ENCODE measurements at places on chromosomes 12 and 14.

DNA sequence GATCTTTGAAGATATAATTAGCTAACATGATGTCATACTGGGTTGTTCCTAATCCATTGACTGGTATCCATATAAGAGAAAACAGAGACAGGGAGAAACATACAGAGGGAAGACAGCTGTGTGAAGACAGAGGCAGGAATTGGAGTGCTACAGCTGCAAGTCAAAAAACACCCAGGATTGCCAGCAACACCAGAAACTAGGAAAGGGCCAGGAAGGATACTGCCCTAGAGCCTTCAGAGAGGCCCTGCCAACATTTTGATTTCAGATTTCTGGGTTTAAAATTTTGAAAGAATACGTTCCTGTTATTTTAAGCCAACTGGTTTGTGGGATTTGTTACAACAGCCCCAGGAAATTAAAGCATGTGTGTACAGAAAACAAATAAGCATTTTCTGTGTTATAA is 473.7 kb upstream of the FLRT2 start:
- no peak for ATAC-seq

DNA sequence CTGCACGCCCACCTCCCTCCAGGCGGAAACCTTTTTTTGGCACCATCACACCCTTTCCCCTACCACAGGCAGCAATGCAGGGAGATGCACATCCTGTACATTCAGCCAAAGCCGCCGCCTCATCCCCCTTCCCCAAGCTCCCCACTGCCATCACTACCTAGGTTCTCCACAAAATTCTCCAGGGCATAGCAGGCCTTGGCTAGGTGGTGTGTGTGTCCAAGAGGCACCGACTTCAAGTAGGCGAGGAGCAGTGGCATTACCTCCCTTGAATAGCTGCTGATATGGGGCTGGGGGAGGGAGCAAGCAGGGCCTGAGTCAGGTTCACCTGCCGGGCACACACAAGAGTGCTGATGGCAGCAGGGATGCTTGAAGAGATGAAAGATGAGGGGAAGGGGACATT is 3.6 kb downstream of the IPO4 start:
- no peak for ATAC-seq

DNA sequence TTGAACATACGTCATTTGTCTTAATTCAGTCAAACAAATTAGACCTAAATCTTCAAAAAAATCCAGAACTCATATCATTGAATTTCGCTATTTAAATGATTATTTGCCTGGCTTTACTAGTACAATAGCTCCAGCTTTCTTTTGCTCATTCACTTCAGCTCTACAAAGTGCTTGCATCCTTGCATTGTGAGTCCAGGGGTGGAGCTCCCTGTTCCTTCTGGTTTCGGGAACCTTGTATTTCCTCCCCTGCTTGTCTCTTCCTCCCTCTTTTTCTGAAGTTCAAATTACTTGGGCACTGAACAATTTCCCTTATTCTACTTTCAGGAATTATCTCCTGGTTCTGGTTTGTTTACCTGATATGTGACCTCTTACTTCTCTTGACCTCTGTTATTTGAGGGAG is 58.1 kb upstream of the KITLG start:
- ATAC-seq: no peak

- no peak for ATAC-seq
These were observed 1885.8 kb upstream of the SEL1L start for GRCh38 chr14:83419420-83419819.

- no peak for ATAC-seq
These were observed 28.6 kb downstream of the PYM1 start for GRCh38 chr12:55899082-55899481.

DNA sequence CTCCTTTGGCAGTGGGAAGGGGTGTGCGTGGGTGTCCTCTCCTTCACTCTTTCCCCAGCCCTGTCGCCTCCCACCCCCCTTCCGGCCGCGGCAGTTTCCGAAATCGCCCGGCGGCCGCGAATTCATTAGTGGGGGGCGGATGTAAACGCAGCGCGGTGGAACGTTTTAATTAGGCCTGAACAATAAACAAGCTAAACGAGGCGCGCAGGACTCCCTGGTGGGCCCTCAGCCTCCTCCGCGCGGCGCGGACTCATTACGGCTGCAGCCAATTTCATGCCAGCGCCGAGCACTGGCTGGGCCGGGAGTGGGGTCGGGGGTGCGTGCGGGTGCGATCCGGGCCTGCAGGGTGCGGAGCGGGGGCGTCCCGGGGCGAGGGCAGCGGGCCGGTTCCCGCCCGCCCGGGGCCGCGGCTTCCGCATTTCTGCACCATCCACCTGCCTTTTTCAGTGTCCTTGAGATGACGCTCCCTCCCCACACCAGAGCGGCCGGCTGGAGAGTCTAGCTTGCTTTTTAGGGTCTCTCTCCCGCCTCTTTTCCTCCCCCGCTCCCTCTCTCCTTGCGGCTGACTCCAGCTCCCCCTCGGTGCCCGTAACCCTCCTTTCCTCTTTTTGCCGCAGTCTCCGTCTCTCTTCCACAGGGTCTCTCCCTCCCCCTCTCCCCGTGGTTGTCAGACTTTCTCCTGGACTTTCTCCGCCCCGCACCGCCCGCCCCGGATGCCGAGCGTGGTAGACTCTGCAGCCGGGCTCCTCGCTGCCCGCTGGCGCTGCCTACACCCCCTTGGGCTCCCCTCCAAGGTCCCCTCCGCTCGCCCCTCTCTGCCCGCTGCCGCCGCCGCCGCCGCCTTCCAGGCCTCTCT is at the start of gene CISTR:
CISTR (minus strand) TSS at position 644 of the 856 bp plus-strand sequence.
- peak; percentile 39 for ATAC-seq

- ATAC-seq: no peak
These were observed 216.3 kb downstream of the C12orf42 start for GRCh38 chr12:103279444-103279843.

DNA sequence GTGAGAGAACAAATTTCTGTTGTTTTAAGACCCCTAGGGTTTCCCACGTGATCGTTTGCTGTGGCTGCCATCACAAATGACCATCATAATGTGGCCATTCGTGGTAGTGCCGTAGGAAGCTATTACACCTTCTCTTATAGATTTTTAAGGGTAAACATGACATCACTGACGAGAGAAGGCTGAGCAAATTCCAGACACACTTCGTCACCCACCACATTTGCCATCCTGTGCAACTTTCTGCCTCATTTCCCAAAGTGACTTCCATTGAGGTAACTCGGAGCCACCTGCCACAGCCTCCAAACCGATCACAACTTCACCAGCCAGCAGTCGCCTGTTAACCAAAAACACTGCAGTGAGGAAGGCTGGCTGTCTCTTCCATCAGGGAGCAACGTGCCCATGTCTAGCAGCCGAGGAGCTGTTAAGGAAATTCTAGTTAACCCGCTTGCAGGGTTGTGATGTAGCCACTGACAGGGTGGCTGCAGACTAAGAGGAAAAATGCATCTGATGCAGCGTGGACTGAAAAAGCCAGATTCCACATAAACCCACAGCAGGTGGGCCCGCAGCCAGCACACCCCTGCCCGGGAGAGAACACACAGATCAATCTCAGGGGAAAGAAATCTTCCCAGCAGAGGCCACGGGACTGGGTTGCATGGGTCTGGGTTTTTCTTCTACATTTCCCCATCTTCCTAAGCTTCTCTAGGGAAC is 44.6 kb downstream of the CCDC85C start:
- ATAC-seq: no peak

GRCh38 chr14:76201162-76201561 is 49.4 kb downstream of the GPATCH2L start:
- ATAC-seq: peak; percentile 25

GRCh38 chr14:65079201-65079600 is 23.1 kb downstream of the MAX start:
- ATAC-seq: no peak

GRCh38 chr14:98544174-98544573 is 727.8 kb downstream of the BCL11B start:
- ATAC-seq: no peak

- ATAC-seq: peak; percentile 92
These were observed 43.1 kb upstream of the CCDC196 start for GRCh38 chr14:66442953-66443571.

DNA sequence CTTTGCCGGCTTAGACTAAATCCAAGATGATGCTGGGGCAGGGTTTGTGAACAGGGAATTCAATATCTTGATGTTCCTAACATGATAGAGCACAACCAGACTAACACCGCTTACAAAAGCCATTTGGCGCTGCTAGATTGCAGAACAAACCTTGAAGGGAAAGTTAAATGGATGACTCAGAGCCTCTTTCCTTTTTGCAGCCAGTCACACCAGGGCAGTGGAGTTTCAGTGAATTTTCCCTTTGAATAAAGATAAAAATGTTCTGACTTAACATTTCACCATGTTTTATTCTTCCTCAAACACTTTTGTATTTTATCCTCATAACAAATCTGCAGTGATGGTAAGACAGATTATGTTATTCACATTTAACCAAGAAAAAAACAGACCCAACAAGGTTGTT is 47.3 kb downstream of the PDE6H start:
- ATAC-seq: no peak

DNA sequence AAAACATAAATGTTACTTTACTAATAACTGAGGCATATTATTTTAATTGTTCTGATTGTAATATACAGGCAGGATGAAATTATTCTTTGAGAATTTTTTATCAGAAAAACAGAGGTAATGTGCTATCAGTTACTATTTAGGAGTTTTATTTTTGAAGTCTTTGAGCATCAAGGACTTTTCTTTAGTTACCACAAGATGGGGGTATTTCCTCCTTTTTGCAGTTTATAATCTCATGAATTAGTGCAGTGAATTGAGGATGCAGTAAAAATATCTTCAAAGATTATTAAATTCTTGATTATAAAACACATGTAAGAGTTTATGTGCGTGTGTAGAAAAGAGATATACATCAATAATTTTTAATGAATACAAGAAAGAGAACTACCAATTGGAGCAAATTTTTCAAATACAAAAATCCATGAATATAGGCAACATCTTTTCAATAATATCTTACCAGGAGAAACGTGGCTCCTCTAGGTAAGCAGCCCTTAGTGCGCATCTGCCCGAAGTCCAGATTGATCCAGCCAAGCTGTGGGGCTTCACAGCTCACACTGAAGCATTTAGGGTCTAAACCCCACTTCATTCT is 71.6 kb downstream of the ERGIC2 start:
- ATAC-seq: peak; percentile 41

DNA sequence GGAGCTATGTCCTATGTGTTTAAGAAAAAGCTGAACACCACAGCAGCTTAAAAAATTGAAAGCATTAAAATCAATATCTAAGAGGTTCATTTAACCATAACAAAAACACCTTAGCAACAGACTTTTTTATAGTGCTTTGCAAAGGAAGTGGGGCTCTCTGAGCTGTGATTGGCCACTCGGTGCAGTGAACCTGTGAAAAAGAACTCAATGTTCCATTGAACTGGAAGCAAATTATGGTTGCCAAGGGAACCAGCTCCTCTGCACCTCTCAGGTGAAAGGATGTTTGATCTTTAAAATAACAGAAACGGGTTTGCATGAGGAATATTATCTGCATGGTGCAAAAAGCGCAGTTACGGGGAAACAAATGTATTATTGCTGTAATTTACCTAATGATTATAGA is 149.4 kb downstream of the SNAPC1 start:
- no peak for ATAC-seq

- ATAC-seq: no peak
These were observed 341.1 kb downstream of the EMP1 start for GRCh38 chr12:13537623-13538022.

- ATAC-seq: peak; percentile 70
These were observed 21.0 kb upstream of the FAIM2 start for GRCh38 chr12:49924628-49925246.

GRCh38 chr14:73760598-73761586 is 46.7 kb upstream of the PNMA1 start:
- no peak for ATAC-seq

GRCh38 chr12:131939007-131939406 is 9.9 kb downstream of the PUS1 start:
- ATAC-seq: no peak

- no peak for ATAC-seq
These were observed 131.9 kb downstream of the CEP83 start for GRCh38 chr12:94327809-94328208.

GRCh38 chr12:53960187-53961024 is 5.7 kb downstream of the HOXC12 start:
- ATAC-seq: no peak

- no peak for ATAC-seq
These were observed 38.5 kb downstream of the TSPAN11 start for GRCh38 chr12:30964896-30965612.

DNA sequence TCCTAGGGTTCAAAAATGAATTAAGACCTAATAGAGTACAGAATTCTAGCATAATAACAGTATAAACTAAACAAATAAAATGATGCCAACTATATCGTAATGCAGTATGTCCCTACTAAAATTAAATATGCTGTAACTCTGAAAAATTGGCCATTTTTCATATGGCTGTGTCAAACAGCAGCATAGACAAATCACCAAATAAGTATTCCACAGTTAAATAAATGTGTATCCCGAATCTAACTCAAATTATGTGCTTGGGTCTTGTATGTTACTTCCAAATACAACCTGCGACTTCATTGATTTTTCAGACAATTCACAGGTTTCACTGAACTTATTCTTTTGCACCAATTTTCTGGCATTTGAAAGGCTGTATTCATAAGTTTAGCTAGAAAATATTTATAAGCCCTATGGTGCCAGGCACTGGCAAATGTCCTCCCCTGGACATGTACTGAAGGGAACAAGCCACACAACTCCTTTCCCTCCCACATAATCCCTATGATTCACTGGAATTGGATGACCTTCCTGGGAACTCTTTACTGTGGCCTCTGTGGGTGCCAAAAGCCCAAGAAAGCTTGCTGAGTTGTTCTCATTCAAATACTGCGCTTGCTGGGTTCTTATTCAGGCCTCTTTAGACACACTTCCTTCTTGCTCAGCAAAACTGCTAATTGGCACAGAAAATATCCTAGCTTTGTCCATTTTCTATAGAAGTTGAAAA is 108.8 kb downstream of the KITLG start:
- ATAC-seq: no peak

GRCh38 chr12:47573146-47573659 is 132.6 kb downstream of the RPAP3 start:
- no peak for ATAC-seq

Measured in motor neuron (in vitro differentiated cells).